Breast epithelium (tissue), 4 donors: ENCODE measurements at places on chromosomes 16 and 17.

GRCh38 chr17:47946516-47946915, 5.1 kb downstream of the PNPO start:
- H3K4me1 ChIP-seq = peaks cover 47% of the 10 kb centered on the region
- no peaks in the 10 kb centered on the region for H3K27me3 ChIP-seq
- H3K27ac ChIP-seq = peak overlapping the region; percentile 80
- no peak for DNase-seq
- H3K36me3 ChIP-seq = no peaks in the 10 kb centered on the region
- H3K4me3 ChIP-seq = no peak overlapping the region

DNA sequence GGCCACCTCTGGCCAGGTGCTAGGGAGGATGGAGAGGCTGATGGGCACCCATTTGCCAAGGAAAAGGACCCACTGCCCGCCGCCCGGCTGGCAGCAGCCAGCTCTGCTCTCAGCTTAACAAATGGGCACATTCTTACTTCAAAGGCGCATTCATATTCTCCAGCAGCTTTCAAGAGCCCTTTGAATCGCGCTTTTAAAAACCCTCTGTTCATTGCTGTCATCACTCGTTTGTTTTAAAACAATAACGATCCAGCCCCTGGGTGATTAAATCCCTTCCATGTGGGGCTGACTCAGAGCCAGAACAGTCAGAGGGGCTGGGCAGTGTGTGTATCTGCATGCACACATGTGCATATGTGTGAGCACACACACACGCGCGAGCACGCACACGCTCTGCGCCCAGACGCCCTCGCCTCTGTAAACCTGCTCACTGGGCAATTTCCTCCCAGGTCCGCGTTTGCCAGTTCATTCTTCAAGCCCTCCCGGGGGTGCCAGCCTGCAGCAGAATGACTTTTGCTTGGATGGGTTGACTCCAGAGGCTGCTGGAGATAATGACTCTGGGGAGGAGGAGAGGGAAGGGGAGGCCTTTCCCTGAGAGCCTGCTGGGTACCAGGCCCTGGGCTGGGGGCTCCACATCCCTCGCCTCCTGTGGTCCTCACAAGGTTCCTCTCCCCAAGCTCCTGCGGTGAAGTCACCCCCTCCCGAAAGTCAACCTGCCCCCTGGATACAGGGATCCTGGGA, 133.1 kb downstream of the SDK2 start:
- H3K27ac ChIP-seq = no peak overlapping the region
- H3K4me3 ChIP-seq = no peak overlapping the region
- H3K36me3 ChIP-seq = no peaks in the 10 kb centered on the region

DNA sequence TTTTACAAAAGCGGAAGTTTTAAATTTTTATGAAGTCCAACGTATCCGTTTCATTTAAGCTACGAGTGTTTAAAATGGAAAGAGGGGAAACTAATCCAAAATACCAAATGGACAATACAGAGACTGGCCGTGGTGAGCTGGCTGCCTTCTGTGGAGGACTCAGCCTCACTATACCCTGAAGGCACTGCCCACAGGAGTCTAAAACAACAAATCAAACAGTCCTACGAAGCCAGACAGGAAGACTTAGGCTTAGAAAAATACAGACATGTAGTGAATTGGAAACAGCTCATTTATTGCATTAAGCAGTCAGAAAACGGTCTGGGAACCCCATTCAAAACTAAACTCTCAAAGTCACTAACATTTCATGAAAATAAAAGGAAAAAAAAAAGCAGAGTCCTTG, 75.1 kb downstream of the CYTH1 start:
- no peaks in the 10 kb centered on the region for H3K4me1 ChIP-seq
- no peaks in the 10 kb centered on the region for H3K36me3 ChIP-seq
- H3K27ac ChIP-seq = no peak overlapping the region
- no peaks in the 10 kb centered on the region for H3K27me3 ChIP-seq

GRCh38 chr17:76955191-76955590, 87.0 kb downstream of the MGAT5B start:
- H3K4me1 ChIP-seq = no peaks in the 10 kb centered on the region
- DNase-seq = no peak
- no peaks in the 10 kb centered on the region for H3K27me3 ChIP-seq
- H3K4me3 ChIP-seq = no peak overlapping the region
- H3K36me3 ChIP-seq = no peaks in the 10 kb centered on the region

DNA sequence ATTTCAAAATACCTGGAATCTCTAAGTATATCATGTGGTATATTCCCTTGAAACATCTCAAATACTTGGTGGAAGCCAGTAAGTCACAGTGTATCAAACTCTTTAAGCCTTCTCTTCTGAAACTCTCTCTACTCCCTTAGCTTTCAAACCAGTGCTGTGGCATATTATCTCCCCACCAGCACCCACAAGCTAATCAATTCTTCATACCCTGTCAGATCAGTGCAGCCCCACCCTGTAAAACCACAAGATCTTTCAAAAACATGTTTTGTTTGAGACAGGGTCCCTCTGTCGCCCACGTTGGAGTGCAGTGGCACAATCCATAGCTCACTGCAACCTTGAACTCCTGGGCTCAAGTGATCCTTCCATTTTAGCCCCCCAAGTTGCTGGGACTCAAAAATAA, 91.6 kb upstream of the C17orf78 start:
- H3K27me3 ChIP-seq = no peaks in the 10 kb centered on the region
- no peaks in the 10 kb centered on the region for H3K4me1 ChIP-seq
- H3K36me3 ChIP-seq = no peaks in the 10 kb centered on the region
- DNase-seq = no peak
- no peak overlapping the region for H3K27ac ChIP-seq

GRCh38 chr16:66891360-66891759, 11.0 kb downstream of the PDP2 start:
- no peaks in the 10 kb centered on the region for H3K36me3 ChIP-seq
- H3K4me3 ChIP-seq = no peak overlapping the region
- no peak for DNase-seq
- peaks cover 4% of the 10 kb centered on the region for H3K4me1 ChIP-seq

GRCh38 chr17:37488009-37488604, 1.6 kb upstream of the DUSP14 start:
- H3K4me1 ChIP-seq = no peaks in the 10 kb centered on the region
- H3K36me3 ChIP-seq = no peaks in the 10 kb centered on the region
- peak overlapping the region; percentile 97 for H3K27ac ChIP-seq
- no peaks in the 10 kb centered on the region for H3K27me3 ChIP-seq
- no peak for DNase-seq

DNA sequence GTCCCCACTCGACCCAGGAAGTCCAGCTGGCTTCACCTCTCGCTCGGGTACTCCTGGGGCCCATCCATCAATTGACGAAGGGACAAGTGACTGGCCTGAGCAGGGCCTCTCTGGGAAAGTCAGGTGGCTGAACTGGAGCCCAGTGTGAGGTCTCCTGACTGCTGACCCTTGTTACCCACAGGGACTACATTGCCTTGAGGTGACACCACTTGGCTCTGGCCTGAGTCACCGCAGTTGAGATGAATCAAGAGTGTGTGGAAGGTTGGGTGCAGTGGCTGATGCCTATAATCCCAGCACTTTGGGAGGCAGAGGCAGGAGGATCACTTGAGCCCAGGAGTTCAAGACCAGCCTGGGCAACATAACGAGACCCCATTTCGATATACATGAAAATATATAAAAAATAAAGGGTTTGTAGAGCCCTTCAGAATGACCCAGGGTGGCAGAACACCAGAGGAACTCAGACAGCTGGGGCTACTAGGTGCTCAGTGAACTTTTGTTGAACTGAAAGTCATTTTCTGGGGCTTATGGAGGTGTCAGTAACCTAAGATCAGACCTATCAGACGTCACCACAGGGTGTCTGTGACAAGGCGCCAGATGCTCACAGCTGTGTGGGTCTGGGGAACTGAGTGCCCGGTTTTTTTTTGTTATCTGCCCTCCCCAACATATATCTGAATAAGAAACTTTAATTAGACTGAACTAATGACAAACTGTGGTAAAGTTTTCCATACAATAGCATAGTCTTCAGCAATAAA, 14.8 kb upstream of the ZFP90 start:
- H3K27ac ChIP-seq = no peak overlapping the region
- no peak for DNase-seq
- H3K4me1 ChIP-seq = no peaks in the 10 kb centered on the region
- no peak overlapping the region for H3K4me3 ChIP-seq
- H3K36me3 ChIP-seq = no peaks in the 10 kb centered on the region

DNA sequence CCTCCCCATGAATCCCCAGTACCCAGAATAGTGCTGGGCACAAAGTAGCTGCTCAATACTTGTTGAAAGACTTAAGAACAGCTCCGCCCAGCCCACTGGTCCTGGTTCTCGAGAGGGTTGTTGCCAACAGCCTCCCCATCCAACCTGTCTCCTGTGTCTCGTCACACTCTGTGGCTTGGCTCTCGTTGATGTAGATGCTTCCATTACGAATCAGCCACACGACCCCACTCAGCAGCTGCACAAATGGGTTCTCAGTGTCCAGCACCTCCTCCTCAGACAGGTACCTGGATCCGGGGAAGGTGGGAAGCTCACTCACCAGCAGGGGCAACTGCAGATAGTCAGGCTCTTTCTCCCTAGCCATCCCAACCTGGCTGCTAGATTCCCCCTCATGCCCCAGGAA, 2.1 kb downstream of the NAGPA start:
- no peak overlapping the region for H3K4me3 ChIP-seq
- no peaks in the 10 kb centered on the region for H3K27me3 ChIP-seq
- H3K27ac ChIP-seq = no peak overlapping the region
- H3K36me3 ChIP-seq = no peaks in the 10 kb centered on the region
- H3K4me1 ChIP-seq = no peaks in the 10 kb centered on the region

GRCh38 chr17:39239640-39240314, 14.0 kb upstream of the STAC2 start:
- no peaks in the 10 kb centered on the region for H3K36me3 ChIP-seq
- no peak overlapping the region for H3K4me3 ChIP-seq
- DNase-seq = peak; percentile 64

GRCh38 chr17:28901866-28902818, 737 bp downstream of the DHRS13 start:
- no peaks in the 10 kb centered on the region for H3K27me3 ChIP-seq
- no peak for DNase-seq
- peak overlapping the region; percentile 94 for H3K27ac ChIP-seq
- peak overlapping the region; percentile 76 for H3K4me3 ChIP-seq
- no peaks in the 10 kb centered on the region for H3K4me1 ChIP-seq
- H3K36me3 ChIP-seq = no peaks in the 10 kb centered on the region

DNA sequence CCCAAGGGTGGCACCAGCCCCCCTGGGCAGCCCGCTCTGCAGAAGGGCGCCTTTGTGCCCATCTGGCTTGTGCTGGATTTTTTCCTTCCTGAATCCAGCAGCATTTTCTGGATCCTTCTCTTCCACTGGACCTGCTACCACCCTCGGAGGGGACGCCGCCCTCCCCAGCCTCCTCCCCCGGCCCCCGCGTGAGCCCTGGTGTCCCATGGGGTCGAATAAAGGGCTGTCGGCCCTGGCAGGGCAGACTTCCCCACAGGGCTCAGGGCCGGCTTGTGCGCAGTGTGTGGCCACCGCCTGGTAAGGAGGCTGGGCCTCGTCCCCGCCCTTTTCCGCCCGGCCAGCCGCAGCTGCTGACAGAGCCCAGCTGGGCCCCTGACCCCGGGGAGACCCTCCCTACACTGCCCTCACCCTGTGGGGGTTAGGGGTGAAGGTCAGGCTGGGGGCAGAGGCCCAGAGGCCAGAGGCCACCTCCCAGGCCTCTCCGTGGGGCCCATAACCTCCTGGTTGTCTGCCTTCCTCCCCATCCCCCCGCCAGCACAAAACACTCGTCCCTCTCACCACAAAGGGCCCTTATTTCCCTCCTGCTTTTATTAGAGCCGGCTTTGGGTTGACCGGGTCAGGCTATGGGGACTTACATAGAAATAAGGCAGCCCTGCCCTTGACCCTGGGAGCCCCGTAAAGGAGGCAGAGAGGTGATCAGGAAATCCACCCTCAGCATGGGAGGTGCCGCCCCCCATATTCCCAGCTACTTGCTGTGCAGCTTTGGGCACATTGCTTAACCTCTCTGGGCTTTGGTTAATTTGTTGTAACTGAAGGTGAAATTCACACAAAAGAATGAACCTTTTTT, 179.3 kb upstream of the CIBAR2 start:
- H3K27ac ChIP-seq = no peak overlapping the region
- no peak for DNase-seq
- no peaks in the 10 kb centered on the region for H3K36me3 ChIP-seq
- H3K4me1 ChIP-seq = peaks cover 8% of the 10 kb centered on the region
- H3K4me3 ChIP-seq = no peak overlapping the region
- no peaks in the 10 kb centered on the region for H3K27me3 ChIP-seq

GRCh38 chr17:56835264-56835585, 1.3 kb downstream of the DGKE start:
- H3K4me3 ChIP-seq = peak overlapping the region; percentile 61
- no peak for DNase-seq
- no peaks in the 10 kb centered on the region for H3K27me3 ChIP-seq
- H3K4me1 ChIP-seq = no peaks in the 10 kb centered on the region

- H3K36me3 ChIP-seq = no peaks in the 10 kb centered on the region
- H3K4me1 ChIP-seq = no peaks in the 10 kb centered on the region
- no peak overlapping the region for H3K27ac ChIP-seq
- no peak for DNase-seq
- H3K4me3 ChIP-seq = no peak overlapping the region
- H3K27me3 ChIP-seq = no peaks in the 10 kb centered on the region
Measured at GRCh38 chr17:72972263-72972951, 120.1 kb downstream of the SLC39A11 start.

GRCh38 chr16:7236824-7237410, 95.7 kb upstream of the RBFOX1 start:
- no peak overlapping the region for H3K27ac ChIP-seq
- no peaks in the 10 kb centered on the region for H3K36me3 ChIP-seq
- no peak overlapping the region for H3K4me3 ChIP-seq
- H3K4me1 ChIP-seq = no peaks in the 10 kb centered on the region

DNA sequence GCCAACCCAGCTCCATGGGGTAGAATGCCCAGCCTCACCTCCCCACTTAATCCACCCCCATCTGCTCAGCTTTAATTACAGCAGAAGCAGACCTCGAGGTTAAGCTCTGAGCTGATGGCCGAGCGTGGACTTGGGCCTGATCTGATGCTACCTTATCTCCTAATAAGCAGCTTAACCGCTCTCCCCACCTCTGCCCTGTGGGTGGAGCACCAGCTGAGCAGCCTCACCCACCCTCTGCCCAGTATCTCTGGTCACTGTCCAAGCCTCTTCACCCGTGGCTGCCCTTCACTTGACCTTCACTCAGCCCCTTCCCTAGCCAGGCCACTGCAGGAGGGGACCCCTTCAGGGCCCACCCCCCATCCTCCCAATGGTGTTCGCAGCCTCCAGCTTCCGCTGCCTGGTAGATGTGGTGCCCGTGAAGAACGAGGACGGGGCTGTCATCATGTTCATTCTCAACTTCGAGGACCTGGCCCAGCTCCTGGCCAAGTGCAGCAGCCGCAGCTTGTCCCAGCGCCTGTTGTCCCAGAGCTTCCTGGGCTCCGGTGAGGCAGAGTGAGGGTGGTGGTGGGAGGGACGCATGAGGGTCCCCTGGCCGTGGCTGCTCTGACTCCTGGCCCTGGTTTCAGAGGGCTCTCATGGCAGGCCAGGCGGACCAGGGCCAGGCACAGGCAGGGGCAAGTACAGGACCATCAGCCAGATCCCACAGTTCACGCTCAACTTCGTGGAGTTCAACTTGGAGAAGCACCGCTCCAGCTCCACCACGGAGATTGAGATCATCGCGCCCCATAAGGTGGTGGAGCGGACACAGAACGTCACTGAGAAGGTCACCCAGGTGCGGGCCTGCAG, 6.8 kb downstream of the KCNH6 start:
- H3K4me3 ChIP-seq = no peak overlapping the region
- no peak for DNase-seq

- no peak for DNase-seq
- H3K27ac ChIP-seq = no peak overlapping the region
- peak overlapping the region; percentile 20 for H3K4me3 ChIP-seq
- H3K36me3 ChIP-seq = no peaks in the 10 kb centered on the region
- H3K27me3 ChIP-seq = no peaks in the 10 kb centered on the region
- H3K4me1 ChIP-seq = no peaks in the 10 kb centered on the region
Measured at GRCh38 chr17:2724784-2725164, 13.2 kb upstream of the CLUH start.
